ENCODE measurements at places on chromosomes 3 and 15.

DNA sequence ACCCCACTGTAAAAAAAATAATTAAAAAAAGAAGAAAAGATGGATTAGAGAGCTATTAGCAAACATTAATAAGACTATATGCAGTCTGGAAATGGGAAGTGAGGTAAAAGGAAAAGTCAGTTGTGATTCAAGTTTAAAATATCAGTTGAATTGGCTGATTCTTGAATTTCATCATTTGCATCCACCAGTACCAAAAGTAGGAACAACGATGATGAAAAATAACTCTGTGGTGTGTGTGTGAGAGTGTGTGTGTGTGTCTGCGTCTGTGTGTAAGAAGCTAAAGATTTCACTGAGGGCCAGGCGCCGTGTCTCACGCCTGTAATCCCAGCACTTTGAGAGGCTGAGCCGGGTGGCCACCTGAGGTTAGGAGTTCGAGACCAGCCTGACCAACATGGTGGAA lies 56.0 kb upstream of the SLC4A7 start:
- DNase-seq = no peak

GRCh38 chr15:68335655-68336054 lies 58.1 kb downstream of the FEM1B start:
- DNase-seq = no peak

- DNase-seq = no peak
These were observed 722 bp downstream of the CACNA1D start for GRCh38 chr3:53495146-53495519.

GRCh38 chr3:17709236-17709810 lies 33.1 kb downstream of the TBC1D5 start:
- DNase-seq = no peak

DNA sequence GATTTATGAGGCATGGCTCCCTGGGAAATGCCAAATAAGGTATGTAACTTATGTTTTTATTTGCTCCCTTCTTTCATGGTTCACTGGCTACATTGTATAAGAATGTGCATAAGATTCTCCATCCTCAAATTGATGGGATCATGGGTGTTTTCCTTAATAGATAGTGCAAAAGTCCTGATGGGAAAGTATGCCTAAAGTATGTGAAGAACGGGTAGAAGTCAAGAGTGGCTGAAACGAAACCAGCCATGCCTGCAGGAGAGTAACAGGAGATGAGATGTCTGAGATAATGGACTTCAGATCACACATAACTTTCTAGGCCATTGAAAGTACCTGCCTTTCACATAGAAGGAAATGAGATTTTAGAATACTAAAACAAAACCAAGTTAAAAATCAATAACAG lies 56.5 kb downstream of the ZBBX start:
- DNase-seq = no peak

- no peak for DNase-seq
These were observed 89.1 kb upstream of the PHLDB2 start for GRCh38 chr3:111769992-111770352.

- no peak for DNase-seq
These were observed 204.8 kb upstream of the SLC2A2 start for GRCh38 chr3:171231361-171231760.

DNA sequence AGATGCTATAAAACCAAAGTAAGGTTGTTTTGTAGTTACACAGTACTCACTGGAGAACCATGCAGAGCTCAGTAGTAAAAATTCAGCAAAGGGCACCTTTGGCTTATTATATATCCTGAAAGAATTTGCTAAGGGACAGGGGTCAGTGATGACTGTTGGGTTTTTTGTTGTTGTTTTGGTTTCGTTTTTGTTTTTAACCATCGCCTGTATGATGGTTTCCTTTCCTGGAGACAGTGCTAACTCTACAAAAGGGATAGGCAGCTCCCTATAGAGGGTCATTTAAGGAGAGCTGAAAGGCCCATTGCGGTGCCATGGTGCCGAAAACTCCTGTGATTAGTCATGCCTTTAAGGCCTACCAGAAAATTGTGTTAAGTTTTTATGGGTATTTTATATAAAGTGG lies 118.2 kb upstream of the GOLIM4 start:
- no peak for DNase-seq

GRCh38 chr15:27746401-27746955 lies 352.6 kb downstream of the OCA2 start:
- no peak for DNase-seq

DNA sequence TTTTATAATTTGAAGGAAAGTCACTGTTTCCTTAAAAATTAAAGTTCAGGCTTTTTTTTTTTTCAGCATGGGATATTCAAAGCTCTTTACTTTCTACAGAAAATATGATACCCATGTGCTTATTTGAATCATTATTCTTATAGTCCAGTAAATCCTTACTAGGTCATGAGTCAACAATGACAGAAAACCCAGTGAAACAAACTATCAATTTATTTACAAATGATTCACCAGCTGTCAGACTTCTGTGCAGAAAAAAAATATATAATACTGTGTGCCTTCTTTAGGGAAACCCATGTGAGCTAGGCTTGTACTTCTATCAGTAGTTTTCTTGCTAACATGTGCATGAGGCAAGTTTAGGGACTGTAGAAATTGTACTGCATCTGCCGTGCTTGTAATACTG lies 1.2 kb downstream of the ACP3 start:
- no peak for DNase-seq

GRCh38 chr3:119261055-119261454 lies 20.4 kb upstream of the B4GALT4 start:
- DNase-seq = no peak

GRCh38 chr3:37711721-37712120 lies 150.0 kb upstream of the CTDSPL start:
- DNase-seq = no peak

GRCh38 chr3:159831466-159831865 lies 157.2 kb upstream of the IL12A start:
- DNase-seq = no peak

- no peak for DNase-seq
These were observed 2.5 kb downstream of the SNRK start for GRCh38 chr3:43288850-43289249.

GRCh38 chr15:64099379-64099778 lies 3.6 kb downstream of the SNX1 start:
- DNase-seq = no peak

DNA sequence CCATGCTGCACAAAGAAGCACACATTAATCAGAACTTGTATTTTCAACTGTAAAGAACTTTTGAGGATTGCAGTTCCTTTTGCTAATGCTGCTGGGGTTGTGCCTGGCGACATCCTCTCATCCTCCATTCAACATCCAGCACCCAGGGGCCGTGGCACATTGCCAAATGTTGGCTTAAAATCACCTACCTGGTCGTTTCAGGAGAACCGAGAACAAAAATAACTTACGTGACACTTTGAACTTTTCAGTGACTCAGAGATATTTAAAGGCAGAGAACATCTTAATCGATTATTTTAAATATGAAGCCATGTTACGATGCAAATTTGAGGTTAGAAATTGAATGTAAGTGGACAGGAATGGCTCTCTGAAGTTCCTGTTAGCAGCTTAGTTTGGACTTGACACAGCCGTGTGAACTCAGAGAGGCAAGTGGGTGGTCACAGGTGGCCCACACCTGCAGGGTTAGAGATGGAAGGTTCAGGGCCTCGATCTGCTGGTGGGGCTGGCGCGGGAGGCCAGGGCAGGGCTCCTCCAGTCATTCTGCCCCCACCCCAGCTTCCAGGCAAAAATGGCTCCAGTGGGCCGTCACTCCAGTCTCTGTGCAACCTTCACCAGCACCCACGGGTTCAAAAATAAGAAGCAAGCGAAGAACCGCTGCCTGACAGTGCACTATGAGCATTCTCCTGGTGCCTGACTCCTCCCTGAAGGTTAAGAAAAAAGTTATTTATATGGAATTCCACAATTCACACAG lies 12.2 kb downstream of the LRRK1 start:
- no peak for DNase-seq

GRCh38 chr3:99637368-99638111 lies 854 bp upstream of the COL8A1 start:
- no peak for DNase-seq

DNA sequence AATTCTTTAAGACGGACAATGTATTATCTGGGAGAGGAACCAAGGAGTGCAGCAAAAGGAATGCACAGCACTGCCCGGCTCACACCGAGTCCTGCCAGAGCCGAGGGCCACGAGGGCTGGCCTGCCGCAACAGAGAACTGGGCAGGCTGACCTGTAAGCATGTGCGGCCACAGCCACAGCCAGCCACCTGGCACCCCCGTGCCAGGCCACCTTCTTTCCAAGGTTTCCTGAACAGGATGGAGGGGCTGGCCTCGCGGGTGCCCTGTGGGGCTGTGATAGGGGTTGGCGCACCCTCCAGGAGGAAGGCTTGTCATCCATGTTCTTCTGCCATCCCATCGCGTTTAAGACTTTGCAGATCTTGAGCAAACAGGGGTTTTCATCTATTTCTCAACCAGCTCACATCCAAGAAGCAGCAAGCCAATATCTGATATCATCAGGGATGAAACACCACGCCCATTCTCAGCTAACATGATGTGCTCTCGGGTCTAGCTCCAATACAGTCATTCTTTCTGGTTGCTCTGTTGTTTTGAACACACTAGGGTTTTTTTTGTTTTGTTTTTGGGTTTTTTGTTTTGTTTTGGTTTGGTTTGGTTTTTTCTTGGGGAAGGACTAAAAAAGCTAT lies 10.2 kb downstream of the CA12 start:
- DNase-seq = no peak

DNA sequence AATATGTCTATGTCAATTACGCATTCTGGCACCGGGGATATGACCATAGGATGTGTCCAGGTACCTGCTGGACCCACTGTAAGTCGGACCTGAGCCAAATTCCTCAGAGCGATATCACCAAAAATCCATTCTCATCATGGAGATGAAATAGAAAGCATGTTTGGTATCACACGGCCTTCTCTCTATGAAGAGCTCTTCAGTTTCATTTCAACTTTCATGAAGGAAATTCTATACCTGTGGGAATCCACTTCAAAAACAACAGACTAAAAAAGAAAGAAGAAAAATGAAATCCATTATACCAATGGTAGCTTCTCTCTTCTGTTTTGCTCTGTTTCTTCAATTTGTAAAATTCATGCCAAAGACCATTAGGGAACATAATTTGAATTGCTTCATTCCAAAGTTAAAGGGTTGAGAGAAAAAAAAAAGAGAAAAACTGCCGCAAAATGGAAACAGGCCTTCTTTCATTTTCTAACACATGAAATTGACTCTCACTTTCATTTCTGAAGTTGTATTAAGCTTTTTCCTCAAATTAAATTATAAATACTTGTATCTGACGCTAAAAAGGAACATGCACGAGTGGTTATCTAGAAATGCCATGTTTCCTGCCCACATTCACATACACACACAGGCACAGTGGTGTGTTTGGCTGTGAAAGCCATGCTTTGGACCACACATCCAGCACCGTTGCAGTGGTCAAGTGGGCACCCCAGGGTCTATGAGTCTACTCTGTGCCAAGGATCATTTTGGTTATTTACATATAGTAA lies 46.9 kb upstream of the DIPK2A start:
- no peak for DNase-seq

DNA sequence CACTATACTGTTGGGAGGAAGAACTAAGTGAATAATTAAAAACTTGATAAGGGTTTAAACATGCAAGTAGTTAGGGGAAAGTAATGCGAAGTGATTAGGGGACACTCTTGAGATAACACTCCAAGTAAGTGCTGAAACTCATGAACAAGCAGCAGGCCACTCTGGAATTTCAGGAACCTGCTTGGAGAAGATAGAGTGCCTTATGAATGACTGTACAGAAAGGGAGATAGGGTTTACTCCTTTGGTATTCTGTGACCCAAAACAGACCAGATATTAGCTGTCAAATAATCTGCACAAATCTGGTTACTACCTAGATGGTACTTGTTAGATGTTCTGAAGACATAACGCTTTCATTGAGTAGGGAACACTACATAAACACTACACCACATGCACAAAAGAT lies 85.6 kb downstream of the FRMD4B start:
- DNase-seq = no peak

DNA sequence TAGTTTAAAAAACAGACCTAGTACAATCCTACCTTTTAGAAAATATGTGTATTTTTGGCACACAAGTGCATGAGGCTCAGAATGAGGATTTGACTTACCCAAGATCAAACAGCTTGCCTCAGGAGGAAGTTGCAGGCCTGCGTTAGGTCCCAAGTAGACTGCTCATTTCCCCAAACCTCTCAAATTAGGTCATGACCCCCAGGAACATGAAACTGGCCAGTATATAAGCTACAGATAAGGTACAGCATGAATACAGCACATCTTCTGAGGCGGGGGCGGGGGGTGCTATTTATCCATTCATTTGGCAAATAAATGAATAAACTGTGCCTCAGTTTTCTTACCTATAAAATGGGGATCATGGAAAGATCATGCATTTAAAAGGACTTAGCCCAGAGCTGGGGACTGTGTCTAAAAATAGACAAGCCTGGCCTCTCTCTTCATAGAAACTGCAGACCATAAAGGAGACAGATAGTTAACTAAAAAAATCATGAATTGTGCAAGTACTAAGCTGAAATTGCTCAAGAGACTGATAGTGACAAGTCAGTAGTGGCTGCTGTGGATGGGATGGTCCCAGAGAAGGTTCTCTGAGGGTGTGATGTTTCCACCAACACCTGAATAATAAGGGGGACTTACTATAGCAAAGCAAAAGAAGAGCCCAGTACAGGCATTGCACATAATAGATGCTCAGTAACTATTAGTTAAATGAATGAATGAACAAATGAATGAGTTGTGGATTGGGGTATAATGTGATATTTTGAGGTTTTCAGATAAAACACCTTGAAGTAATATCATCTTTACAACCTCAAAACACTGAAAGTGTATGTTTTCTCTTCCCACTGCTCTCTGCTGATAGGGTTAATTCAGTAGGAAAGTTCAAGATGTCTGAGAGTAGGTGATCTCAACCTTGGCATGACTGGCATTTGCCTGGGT lies 258.5 kb upstream of the PROK2 start:
- DNase-seq = no peak

- no peak for DNase-seq
These were observed 53.5 kb upstream of the ADAMTS9 start for GRCh38 chr3:64741341-64741740.

DNA sequence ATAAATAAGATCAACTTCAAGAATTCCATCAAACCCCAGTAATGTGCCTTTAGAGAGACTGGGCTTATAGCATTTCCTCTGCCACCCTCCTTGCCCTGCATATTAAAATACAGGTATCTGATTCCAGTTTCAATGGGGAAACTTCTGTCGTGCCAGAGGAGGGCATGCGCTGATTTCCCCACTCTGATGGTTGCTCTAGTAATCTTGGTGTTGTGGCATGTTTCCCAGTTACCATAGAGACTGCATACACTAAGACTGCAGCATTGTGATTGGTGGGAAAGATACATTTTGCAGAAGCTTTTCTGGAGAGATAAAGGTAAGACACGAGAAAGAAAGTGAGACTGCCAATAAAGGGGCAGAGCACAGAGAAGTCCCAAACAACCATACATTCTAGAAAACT lies 225.6 kb downstream of the TIGIT start:
- DNase-seq = no peak

DNA sequence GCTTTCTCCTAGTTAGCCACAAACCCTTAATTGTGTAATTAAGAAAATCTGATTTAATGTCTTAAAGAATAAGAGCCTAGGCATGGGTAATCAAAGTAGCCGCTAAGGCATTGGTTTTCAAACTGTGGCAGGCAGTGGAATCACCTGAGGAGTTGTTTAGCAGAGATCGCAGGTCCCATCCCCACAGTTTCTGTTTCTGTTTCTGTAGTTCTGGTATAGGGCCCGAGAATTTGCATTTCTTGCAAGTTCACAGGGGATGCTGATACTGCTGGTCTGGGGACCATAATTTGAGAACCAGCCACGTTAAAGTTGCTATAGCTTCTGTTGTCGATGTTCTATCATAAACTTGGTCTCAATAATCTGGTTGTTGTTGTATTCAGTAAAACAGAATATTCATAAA lies 204.3 kb downstream of the ALCAM start:
- DNase-seq = no peak

- no peak for DNase-seq
These were observed 61.0 kb downstream of the GTPBP8 start for GRCh38 chr3:113051787-113052186.
